ENCODE measurements at places on chromosomes 1 and 21.

DNA sequence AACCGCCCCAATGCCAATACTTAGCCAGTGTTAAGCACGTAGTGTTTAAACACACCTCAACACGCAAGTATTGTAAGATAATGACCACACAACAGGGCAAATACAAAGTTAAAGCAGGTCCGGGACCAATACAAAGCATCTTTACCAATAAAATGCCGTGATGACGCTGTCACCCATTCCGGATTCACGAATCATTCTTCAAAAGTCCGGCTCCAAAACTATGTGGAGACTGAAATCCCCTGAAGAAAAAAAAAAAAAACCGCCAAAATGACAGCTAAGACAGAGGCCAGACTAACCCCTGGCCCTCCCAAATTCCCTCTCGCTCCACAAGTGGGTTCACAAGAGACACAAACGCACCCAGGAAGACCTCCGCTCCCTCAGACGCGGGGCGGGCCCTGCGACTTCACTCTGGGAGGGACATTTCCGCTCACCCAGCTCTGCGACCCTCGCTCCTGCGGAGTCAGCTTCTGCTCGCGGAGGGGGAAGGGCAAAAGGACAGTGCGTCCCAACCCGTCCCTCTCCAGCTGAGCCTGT, 625 bp upstream of the DARS2 start:
- no peak for DNase-seq

GRCh38 chr1:66143651-66144050, 351.0 kb downstream of the PDE4B start:
- DNase-seq: no peak

DNA sequence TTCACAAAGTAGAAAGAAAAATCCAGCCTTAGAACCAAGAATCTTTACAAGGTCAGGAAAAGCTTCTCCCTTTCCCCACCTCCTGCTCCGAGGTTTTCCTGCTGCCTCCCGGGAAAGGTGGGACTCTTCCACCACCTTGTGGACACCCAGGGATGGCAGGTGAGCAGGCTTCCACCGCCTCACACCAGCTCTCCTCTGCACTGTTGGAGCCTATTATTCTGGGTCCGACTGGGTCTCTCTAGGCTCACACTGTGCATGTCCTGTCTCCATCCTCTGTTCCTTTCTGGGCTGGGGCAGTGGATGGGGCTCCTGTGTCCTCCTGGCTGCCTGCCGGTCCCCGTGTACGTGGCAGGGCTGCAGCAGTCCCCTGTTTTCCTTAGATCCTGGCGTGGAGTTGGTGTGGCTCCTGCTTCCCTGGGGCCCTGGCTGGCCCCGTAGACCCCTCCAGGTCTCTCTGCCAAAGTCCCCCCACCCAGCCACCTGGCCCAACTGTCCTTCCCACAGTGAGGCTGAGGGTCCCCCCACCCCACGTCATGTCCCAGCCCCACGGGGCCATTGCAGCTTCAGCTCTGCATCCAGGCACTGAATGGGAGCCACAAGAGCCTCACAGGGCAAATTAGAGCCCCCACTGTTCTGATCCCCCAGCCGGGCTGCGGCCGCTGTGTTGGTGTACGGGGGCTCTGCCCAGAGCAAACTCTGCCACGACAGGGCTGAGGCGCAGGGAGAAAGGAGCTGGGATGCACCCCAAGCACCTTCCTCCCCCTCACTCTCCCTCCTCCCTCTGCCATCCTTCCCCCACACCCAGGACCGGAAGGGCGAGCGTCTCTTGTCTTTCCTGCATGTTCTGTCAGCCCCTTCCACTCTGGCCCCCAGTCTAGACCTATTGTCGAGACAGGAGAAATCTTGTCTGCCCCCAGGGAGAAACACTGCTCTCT, 3.3 kb upstream of the SLC45A1 start:
- peak; percentile 79 for DNase-seq

DNA sequence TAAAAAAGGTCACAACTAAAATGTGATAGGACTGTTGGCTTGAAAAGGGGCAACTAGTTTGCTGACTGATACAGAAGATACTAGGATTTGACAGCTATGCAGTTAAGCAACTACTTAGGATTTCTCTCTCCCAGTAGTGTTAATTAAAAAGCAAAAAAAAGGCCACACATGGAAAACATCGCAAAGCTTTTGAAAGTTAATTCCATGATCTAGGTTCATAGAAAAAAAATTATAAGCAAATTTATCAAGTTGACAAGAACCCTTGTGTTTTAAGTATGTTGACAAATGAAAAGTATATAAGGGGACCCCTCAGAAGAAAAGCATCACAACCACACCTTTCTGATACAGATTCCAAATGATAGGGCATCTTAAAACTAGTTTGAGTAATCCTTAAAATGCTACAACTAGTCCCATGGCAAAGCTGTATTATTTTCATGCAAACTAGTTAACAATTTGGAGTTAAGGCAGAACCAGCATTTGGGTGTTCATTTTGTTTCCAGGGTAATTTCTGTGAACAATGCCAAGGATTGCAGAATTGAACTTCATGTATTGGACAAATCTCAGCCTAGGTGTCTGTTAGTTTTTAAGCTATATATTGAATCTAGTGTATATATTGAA, 4.1 kb downstream of the PNRC2 start:
- no peak for DNase-seq

- no peak for DNase-seq
Measured at GRCh38 chr1:207239874-207240273, 81.6 kb upstream of the CD55 start.

- peak; percentile 87 for DNase-seq
Measured at GRCh38 chr1:22704440-22705067, 6.1 kb upstream of the EPHB2 start.

DNA sequence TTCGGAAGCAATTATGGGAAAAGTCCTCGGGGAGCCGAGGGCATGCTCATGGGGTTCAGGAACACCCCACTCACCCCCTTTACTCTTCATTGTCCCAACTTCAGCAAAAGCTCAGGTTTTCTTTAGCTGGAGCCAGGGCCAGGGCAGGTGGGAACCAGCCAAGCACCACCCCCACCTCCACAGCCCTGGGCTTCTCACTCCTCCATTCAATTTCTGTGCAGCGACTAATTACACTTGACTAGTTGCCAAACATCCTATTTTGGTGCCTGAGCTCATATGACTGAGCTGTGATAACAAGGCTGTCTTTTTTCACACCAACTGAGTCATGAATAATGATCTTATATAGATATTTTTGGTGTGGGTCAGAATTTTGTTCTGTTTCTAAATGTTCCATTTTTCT, 257.2 kb upstream of the AJAP1 start:
- peak; percentile 92 for DNase-seq

DNA sequence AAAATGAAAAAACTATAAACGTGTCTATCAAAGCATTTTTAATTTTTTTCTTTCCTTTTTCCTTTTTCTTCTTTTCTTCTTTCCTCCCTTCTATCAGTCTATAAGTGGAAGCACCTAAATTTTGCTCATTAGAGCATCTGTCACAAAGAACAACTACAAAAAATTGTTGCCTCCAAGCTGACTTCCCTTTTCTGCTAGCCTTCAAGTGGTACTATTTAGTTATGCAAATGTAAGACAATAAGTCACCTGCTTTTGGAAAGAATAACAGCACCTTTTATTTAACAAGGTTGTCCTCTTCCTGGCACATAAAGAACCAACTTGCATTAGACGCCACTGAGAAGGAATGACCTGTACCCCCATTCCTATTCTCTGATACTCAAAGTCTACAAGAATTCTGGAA, 45.0 kb upstream of the C1orf53 start:
- no peak for DNase-seq

DNA sequence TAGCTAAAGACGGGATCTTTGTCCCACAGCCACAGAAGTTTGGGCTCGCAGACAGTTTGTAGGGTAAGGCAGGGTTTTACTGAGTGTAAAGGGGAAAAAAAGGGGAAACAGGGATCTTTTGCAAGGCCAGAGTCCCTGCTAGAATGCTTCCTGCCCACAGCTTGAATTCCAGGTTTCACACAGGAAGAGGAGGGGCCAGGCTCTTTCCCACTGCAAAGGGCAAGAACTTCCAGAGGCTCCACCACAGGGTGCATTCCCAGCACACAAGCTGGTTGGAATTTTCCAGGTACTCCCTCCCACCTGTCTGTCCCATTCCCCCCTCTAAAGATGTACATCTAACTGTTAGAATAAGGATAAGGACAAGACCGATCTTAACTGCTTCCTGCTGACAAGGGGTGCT, 1126.9 kb downstream of the KCNT2 start:
- no peak for DNase-seq

DNA sequence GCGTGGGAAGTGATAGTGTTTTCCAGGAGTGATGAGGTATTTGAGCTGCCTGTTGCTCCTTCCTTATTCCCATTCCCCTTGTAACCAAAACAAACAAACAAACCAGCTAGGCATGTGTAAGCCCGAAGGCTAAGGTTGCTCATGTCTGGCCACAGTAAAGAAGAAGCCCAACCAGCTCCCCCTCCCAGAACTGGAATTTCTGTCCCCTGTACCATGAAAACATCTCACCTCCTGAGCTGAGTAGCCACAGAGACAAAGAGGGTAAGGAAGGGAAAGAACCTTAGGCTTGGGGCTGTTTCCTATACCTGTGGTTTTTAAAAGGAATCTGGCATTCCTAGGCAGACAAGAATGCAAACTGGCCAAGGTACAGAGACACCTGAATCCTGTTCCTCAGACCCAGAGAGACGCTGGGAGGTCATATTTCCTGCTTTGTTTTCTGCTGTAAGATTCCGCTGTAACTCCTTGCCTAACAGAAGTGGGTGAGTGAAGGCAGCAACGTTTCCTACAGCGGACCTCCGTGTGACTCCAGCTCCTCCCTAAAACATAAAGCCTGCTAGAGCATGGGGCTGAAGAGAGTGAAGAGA, 41.7 kb upstream of the RAB4A start:
- no peak for DNase-seq

DNA sequence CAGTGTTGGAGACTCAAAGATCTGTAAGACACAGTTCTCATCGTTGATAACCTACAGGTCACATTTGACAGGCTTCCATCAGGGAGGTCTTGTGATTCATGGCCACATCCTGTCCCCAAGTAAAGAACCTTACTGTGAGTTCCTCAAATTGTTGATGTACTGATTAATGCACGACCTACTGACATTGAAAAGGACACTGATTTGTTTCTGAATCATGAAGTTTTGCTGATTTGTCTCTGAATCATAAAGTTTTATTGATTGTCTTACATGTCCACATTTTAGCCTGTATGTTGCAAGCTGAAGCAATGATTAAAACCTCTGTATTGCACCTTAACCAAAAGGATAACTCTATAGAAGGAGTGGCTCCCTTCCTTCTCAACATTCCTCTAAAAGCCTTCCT, 476.3 kb upstream of the RUNX1 start:
- no peak for DNase-seq

GRCh38 chr1:220787069-220787619, 431 bp downstream of the MTARC1 start:
- DNase-seq: peak; percentile 70

DNA sequence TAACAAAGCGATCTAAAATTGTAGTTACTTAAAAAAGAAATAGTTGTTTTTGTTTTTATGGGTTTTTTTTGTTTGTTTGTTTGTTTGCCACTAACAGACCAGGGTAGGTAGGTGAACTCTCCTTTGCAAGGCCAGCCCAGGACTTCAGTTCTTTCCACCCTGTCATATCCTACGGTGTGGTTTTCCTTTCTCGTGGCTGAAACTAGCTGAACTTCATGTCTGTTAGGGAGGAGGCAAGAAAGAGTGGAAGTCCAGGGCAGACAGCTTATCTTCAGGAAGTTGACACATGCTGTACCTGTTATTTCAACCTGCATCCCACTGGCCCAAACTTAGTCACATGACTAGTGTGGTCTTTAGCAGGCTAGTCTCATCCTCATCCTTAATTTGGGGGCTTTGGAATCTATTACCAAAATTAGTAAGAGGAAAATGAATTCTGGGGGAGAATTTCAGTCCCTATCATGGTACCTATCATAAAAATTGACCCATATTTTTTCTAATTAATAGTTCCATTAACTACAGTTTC, 62.9 kb upstream of the LRRC7 start:
- DNase-seq: no peak

DNA sequence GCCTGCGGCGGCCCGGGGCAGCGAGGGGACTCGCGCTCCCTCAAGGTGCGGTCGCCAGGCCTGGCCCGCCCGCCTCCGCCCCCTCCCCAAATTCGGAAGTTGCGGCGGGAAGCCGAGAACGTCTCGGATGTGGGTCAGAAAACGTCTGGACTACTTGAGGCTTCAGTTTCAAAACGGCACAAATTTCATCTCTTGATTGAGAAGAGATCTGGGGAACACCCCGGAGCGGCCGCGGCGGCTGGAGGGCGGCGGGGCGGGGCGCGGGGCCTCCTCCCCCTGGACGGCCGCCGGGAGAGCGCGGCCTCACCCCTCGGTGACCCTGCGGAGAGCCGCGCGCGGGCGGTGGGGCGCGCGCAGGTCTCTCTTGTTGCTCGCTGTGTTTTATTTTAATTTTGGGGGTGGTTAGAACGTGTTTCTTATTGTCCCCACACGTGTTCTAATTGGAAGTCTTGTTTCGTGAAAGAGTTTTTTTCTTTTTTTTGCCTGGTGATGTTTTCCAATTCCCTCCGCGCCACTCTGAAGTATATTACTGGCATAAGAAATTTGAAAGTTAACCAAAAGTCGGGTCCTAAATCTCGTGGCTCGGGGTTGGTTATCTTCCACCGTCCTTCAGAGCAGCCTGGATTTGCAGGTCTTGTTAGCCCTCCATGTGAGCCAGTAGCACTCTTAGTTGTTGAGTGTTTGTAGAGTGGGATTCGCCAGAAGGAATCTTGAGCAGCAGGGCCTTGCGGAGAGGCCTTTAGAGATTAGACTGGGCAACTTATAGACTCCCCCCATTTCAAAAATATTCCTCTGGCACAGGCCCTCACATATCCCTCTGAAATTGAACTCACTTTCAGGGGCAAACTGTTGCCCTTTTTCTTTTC, 749 bp downstream of the PCBP3 start:
- DNase-seq: no peak

- peak; percentile 89 for DNase-seq
Measured at GRCh38 chr1:109089242-109090015, 1.1 kb upstream of the TMEM167B start.

DNA sequence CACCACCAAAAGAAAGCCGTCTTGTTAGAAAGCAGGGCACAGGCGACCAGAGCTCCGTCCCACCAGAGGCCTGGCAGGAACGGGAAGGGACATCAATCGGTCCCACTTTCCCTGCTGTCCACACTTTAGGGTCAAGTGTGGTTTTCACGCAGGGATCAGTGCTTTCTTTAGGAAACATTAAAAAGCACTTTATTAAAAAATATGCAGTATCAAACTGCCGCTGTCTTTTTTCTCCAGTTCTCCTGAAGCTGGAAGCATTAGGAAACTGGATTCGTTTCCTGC, 437 bp downstream of the IFNLR1 start:
- DNase-seq: no peak

All from NCI-H345 (cell line).